Tongue (tissue), 3 donors: ENCODE measurements at places on chromosomes 16 and 17. TPM values are rescaled to one million over a fixed set of nuclear protein-coding genes. Genes with fewer than 3 reads are reported as not detected.

GRCh38 chr16:49773534-49774475 is 82.1 kb downstream of the ZNF423 start:
- no peak for DNase-seq

GRCh38 chr17:74678541-74678940 is 34.2 kb downstream of the CD300LF start:
- DNase-seq, result no peak

GRCh38 chr16:84198401-84198800 is 7.4 kb downstream of the ADAD2 start:
- DNase-seq, result no peak

- DNase-seq, result no peak
These were observed 22.3 kb downstream of the TMC6 start for GRCh38 chr17:78106211-78106610.

GRCh38 chr17:20706751-20707373 is 127.3 kb downstream of the CDRT15L2 start:
- DNase-seq, result no peak

DNA sequence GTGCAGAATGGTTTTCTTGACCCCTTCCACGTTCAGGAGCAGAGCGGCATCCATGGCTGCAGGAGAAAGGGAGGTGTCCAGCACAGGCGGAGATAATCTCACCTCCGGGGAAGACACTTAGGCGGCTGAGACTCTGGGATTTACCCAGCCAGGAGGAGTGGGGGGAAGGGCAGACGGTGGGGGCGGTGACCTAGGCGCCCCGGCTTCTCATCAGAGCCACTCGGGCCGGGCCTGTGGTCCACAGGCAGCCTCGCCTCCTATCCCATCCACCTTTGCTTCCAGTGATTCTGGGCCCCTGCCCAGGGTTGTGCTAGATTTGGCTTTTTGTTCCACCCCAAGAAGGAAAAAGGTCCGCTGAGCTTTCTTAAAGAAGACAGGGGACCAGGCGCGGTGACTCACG is at the start of gene AIPL1:
TSS of gene AIPL1 (minus strand) at position 71 of the 400 bp plus-strand sequence. CDS start at position 54, 17 bp downstream.
- no peak for DNase-seq

- DNase-seq, result peak; percentile 64
These were observed 15.1 kb downstream of the CDH11 start for GRCh38 chr16:65106757-65107156.

Gene NT5C
- total RNA-seq, result 50.8 TPM

Gene CDH11
- total RNA-seq, result 60.6 TPM

Gene GAS2L2
- total RNA-seq, result not detected

Gene DNAH17
- total RNA-seq, result not detected
